ENCODE measurements at places on chromosomes 2 and 18.

GRCh38 chr2:70565039-70565731, 11.6 kb upstream of the TGFA start:
- DNase-seq: no peak

DNA sequence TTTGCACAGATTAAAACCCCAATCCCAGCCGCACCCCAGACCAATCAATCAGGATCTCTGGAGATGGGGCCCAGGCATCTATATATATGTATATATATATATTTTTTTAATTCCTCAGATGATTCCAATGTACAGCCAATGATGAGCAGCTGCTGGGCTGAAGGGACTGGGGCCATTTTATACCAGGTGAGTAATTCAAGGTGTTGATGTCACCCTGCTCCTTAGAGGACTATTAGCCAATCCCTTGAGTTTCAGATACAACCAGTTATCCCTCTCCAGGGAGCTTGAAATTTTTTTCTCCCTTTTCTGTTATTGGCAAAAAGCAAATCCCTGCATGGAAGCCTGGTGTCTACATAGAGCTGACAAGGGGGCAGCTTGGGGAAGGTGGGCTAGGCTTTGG, 59.8 kb downstream of the MCFD2 start:
- no peak for DNase-seq

- DNase-seq: no peak
Observed at GRCh38 chr2:217751192-217751591, 251.6 kb downstream of the TNS1 start.

DNA sequence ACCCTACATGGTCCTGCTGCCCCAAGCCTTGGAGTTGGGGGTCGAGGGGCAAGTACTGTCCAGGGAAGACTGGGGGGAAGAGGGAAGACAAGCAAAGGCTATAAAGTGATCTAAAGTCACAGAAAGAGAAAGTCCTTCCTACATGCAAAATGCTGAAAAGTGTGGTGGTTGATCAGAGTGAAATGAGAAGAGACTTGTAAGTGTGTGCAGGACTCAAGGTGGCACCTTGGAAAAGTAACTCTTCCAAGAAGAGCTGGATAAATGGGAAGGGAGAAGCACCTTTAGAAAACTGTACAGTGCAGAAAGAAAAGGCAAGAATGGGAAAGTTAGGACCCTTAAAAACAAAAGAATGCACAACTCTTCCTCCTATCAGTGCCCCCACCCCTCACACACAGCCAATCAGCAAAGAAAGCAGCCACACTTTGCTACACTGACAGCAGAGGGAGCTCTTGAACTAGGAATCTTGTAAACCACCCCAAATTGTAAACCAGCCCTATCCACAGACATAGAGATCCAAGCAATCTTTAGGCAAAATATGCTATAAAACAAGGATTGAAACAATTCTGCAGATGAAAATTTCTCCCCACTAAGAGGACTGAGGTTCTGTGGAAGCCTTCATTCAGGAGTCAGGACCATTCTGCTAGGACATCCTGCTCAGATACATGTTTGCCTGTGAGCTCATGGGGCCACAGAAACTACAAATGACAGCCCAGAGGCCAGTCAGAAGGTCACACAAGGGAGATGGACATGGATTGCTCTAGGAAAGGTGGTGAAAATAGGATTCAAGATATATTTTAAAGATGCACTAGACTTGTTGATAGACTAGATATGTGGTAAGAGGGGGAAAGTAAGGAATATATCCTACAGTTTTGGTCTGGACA, 146.4 kb downstream of the FTCDNL1 start:
- no peak for DNase-seq

- peak; percentile 34 for DNase-seq
Observed at GRCh38 chr2:239401881-239402233, 1.0 kb upstream of the HDAC4 start.

DNA sequence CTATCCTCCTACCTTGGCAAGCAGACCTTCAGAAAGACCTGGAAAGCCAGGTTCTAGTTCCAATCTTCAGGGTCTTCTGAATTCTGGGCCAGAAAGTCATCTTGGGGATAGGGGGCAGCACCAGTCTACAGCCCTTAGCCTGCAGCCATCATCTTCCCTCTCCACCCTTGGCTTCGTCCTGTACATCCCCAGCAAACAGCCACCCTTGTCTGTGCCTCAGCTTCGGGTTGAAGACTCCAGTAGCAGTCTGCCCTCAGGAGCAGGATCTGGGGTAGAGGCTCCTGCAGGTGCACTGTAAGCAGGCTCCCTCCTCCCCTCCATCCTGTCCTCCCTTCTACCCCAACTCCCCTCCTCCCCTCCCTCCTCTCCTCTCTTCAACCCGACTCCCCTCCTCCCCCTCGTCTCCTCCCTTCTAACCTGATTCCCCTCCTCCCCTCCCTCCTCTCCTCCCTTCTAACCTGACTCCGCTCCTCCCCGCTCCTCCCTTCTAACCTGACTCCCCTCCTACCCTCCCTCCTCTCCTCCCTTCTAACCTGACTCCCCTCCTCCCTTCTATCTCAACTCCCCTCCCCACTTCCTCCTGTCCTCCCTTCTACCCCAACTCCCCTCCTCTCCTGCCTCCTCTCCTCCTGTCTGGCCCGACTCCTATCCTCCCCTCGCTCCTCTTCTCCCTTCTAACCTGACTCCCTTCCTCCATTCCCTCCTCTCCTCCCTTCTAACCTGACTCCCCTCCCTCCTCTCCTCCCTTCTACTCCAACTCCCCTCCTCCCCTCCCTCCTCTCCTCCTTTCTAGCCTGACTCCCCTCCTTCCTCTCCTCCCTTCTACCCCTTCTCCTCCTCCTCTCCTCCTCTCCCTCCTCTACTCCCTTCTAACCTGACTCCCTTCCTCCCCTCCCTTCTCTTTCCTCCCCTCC, 90.1 kb upstream of the SMAD2 start:
- DNase-seq: no peak

GRCh38 chr2:206804326-206804725, 38.9 kb downstream of the FASTKD2 start:
- no peak for DNase-seq

GRCh38 chr2:227413371-227413770, 25.6 kb upstream of the SCYGR1 start:
- DNase-seq: no peak

DNA sequence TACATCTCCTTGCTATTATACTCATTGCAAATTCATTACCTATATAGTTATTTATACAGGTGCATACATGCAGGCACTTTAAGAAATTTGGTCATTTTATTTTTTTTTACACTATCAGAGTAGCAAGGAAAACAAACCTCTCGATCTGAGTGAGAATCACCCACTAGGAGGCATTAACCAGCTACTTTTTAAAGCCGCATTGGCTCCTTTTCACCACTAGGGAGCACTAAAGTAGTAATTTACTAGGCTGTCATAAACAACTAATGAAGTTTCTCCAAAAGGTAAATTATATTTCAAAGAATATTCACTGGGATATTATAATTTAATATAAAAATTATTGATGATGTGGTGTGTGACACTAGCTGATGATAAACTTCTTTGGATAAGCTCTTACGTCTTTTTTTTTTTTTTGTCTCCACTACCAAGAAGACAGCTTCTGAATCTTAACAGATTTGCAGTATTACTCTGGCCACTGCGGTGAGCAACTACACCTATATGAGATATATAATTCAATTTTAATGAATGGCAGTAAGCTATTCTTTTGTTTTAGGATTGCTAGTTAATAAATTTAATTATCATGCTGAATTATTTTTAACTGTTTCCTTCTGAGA, 101.9 kb downstream of the NOL4 start:
- DNase-seq: no peak

- DNase-seq: no peak
Observed at GRCh38 chr2:223954401-223954800, 2.9 kb upstream of the MRPL44 start.

DNA sequence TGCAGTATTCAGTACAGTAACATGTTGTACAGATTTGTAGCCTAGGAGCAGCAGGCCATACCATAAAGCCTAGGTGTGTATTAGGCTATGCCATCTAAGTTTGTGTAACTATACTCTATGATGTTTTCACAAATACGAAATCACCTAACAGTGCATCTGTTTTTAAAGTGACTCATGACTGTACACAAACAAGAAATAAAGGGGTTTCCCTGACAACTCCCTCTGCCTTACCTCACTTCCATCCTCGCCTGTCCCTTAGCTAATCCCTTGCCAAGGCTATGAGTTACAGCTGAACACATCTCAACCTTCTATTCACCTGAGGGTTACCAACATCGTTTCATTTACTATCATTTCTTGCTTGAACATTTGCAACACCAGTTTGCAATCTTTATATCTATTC, 78.6 kb upstream of the RPRM start:
- no peak for DNase-seq

GRCh38 chr2:124649001-124649400, 623.9 kb downstream of the CNTNAP5 start:
- DNase-seq: no peak

- no peak for DNase-seq
Observed at GRCh38 chr2:138275881-138276280, 225.7 kb upstream of the SPOPL start.

GRCh38 chr2:237033536-237034060, 52.1 kb upstream of the COPS8 start:
- no peak for DNase-seq

DNA sequence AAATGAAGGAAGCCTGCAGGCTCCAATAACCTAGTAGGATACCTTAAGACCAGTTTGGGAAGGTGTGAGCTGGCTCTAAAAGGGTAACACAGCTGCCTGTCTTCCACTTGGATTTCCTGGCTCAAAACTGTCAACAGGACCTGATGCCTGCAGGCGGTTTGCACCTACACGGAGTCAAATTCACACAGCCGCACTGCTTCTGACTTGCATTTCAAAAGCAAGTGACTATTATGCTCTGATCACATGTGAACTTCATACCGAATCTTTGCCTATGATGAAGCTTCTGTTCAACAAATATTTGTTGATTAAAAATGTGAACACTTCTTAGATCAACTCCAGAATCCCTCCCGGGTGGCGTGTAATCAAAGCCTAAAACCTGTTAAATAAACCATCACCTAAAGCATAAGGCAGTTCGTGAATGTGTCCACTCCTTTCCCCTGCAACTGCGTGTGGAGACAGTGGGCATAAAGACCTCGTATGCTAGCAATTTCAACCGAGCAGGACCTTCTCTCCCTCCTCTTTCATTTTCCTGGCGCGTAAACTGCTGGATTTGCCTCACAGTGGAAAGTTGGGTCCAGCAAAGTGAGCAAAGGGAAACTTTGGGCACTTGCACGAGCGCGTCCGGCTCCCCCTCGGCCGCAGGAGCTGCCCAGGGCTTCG, 784 bp downstream of the CRACDL start:
- DNase-seq: no peak

- no peak for DNase-seq
Observed at GRCh38 chr2:28612131-28612812, 116.4 kb downstream of the PLB1 start.

- no peak for DNase-seq
Observed at GRCh38 chr2:149857344-149857743, 269.8 kb upstream of the MMADHC start.

DNA sequence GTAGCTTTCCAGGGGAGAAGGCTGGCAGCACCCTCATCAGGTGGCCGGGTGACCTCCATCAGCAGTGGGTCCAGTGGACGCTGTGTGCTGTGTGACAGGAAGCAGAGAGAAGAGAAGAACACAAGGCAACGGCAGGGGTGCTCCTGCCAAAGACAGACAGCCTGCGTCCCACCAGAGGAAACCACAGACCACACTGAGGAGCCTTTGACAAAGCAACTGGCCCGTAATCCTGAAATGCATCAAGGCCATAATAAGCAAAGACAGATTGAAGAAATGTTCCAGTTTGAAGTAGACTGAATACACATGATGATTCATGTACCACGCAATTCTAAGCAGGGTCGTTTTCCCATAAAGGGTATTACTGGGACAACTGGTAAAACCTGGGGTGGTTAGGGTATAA, 172.4 kb downstream of the FBXO15 start:
- no peak for DNase-seq

DNA sequence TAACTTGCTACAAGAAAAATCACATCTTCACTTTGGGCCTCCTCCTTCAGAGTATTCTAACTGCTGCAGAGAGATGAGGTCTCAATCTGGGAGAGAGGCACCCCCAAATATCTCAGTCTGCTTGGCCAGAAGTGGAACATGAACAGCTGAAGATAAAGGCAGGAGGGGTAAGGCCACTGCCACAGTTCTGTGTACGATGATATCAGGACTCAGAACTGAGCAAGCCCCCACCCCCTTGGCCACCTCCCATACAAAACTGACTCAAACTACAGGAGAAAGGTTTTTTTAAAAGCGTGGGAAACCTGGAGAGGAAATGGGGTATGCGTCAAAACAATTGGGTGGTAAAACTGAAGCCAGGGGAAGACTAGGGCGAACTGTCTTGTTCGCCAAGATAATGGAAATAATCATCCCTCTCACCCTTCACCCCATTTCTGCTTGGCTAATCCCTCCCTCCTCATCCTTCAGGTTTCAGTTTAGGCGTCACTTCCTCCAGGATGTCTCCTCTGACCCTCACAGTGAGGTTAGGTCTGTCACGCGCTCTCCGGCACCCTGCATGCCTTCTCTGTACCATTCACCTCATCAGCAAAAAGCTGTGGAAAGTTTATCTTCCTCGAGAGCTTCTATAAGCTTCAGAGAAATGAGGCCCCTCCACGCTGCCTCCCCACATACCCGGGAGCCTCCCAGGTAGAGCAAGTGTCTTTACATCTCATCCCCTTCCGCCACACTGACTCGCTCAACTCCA, 64.4 kb downstream of the SFXN5 start:
- DNase-seq: no peak

- DNase-seq: peak; percentile 89
Observed at GRCh38 chr2:191020221-191020741, 6.3 kb upstream of the STAT1 start.

- DNase-seq: no peak
Observed at GRCh38 chr18:59918997-59919396, 19.2 kb downstream of the PMAIP1 start.

DNA sequence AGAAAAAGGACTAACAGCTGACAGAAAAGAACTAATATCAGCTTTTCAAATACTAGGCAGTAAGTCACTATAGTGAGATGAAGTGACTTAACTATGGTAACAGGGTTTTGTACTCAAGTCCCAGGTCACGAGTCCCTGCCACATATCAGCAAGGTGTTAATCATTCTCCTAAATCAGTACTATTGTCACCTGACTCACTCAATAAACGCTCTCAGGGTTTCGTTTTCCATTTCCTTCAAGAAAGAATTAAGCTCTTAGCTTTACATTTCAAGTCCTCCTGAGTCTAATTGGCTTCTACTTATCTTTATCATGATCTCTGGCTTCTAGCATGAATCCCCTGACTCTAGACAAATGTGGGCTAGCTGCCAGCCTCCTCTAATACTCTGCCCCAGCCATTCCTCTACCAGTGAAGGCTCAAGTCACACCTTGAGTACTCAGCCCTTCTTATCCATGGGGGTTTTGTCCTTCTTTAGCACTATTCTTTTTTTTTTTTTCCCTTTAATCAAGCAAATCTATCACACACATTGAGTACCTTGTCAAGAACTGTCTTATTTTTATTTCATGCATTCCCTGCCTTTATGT, 20.0 kb downstream of the BUB1 start:
- no peak for DNase-seq

GRCh38 chr18:55484773-55485172, 103.2 kb downstream of the TCF4 start:
- no peak for DNase-seq

DNA sequence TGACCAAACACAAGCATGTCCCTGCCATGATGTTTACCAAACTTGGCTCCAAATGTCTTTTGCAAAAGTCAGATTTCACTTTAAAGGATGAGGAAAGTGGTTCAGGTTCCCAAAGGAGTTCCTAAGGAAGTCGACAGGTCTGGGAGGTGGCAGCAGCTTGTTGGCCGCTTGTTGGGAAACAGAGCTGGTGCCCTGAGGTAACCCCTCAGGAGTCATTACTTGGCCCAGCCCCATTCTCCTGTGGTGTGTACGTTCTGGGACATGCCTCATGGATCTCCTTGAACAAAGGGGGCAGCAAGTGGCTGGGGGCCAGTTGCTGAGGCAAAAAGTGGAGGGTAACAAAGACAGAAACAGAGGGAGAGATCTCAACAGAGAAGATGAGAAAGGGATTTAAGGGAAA, 10.9 kb downstream of the TMBIM1 start:
- no peak for DNase-seq
